ENCODE measurements at places on chromosomes 1 and 21.

- DNase-seq: no peak
Measured at GRCh38 chr21:22885079-22885478, 1886.9 kb downstream of the NCAM2 start.

DNA sequence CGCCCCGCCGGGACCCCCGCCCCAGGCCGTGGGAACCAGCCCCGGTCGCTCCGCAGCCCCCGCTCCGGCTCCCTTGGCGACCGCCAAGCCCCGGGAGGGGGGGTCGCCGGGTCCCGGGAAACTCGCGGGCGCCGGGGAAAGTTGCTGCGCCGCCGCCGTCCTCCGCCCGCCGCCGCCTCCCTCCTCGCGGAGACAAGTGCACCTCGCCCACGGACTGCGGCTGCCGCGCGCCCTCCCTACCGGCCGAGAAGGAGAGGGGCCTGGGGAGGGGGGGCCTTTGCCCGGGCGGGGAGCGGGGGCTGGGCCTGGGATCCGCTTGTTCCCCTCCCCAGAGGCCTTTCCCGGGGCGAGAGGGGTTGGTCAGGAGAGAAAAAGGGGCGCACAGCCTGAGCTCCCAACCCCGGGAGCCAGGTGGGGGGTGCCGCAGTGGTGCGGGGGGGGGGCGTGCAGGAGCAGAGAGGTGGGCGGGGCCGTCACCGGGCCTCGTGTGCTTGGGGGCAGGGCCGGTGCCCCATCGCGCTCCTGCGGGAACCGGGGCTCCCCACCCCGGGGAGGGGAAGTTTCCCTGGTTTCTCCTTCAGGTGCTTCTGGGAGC, 592 bp downstream of the AGRN start:
- DNase-seq: no peak

DNA sequence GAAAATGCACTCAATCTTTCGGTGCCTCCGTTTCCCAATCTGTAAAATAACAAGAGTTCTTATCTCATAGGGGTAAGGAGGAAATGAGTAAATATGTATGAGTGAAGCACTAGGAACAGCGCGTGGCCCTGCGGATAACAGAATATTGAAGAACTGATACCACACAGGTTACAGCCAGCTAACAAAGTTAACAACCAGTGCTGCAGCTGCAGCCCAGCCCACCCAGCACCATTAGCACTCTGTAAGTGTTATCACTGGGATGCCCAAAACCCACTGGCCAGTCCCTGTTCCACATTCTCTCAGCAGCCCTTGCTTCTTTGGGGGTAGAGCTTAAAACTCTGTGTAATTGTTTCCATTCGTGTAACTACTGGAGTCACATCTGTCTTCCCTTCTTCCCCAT, 89.5 kb downstream of the VWA5B1 start:
- DNase-seq: no peak

- no peak for DNase-seq
Measured at GRCh38 chr1:207058878-207059867, 6.1 kb downstream of the PFKFB2 start.

GRCh38 chr1:203479646-203480045, 4.0 kb downstream of the PRELP start:
- no peak for DNase-seq

DNA sequence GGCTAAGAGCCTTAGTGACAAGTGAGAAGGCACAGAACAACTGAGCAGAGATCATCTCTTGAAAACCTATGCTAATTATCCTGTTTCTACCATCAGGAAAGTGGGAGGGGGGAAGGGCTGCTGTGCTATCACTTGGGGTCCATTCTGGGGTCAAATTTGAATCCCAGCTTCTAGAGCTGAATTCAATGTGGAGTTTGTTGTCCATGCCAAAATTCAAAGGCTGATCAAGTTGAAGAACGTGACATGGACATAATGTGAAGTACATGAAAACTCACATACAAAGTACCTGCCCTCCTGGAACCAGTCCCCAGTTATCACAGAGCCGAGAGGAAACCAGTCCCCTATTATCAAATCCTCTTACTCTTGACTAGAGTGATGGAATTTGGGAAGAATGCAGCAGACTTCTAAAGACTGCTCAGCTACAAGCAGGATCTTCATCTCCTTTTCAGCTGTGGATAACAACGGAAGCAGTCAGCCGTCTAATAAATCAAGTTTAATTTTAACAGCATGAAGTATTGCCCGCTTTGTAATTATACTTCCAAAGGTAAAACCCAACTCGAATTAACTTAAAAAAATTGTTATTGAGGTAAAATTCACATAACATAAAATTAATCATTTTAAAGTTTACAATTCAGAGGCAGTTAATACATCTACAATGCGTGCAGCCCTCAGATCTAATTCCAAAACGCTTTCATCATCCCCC, 78.3 kb downstream of the SLC45A1 start:
- DNase-seq: no peak

GRCh38 chr1:91745640-91746373, 140.1 kb downstream of the TGFBR3 start:
- DNase-seq: no peak

DNA sequence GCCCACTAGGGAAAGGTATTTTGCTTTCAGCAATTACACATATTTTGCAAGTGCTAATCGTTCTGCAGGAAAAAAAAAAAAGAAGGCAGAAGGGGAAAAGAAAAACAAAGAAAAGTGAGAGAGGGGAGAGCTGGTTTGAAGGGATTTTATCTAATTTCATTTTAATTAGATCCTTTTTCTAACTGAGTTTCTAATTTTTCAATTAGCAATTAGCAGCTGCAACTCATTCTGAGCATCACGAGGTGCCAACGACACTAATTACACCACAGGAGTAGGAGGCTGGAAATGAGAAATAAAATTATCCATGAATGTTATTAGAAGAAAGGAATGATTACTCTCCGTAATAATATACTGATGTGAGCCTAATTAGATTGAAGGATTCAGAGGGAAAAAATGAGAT, 481.0 kb upstream of the CAMK1G start:
- no peak for DNase-seq

- DNase-seq: peak; percentile 53
Measured at GRCh38 chr1:221839782-221840395, 98.0 kb upstream of the DUSP10 start.

GRCh38 chr1:204915861-204916495, 45.3 kb downstream of the NFASC start:
- DNase-seq: no peak

Data from stimulated activated CD8-positive, alpha-beta memory T cell treated with anti-CD3 and anti-CD28 coated beads, Interleukin-7, amount 100 ng/mL, for 24 hours (primary cell).